ENCODE measurements at places on chromosomes 6 and 20. TPM values are rescaled to one million over a fixed set of nuclear protein-coding genes. Genes with fewer than 3 reads are reported as not detected.

DNA sequence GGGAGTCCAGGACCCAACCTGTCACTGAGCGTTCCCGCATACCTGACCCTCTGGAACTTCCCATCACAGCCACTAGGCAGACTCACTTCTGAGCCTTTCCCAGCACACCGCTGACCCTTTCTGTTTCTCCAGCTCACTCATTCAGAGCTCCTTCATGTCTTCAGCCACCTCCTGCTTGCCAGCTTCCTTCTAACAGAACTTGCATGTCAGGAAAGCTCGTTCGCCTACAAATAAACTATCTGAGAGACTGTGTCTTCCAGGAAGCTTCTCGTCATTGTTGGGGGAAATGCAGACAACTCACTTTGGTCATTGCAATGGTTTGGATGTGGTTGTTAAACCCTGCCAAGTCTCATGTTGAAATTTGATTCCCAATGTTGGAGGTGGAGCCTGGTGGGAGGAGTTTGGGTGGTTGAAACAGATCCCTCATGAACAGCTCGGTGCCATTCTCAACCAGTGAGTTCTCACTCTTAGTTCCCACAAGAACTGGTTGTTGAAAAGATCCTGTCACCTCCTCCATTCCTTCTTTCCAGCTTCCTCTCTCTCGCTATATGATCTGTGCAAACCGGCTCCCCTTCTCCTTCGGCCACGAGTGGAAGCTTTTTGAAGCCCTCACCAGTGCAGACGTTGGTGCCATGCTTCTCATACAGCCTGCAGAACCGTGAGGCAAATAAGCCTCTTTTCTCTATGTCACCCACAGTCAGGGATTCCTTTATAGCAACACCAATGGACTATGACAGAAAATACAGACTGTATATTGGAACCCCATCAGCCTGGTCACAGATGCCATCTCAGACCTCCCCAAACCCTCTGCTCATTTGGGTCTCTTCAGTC lies 1.4 kb upstream of the MUC21 start:
- H3K4me1 ChIP-seq = peaks cover 5% of the 10 kb centered on the region
- no peak for DNase-seq
- no peak overlapping the region for H3K27ac ChIP-seq
- peaks cover 36% of the 10 kb centered on the region for H3K27me3 ChIP-seq
- H3K36me3 ChIP-seq = no peaks in the 10 kb centered on the region

DNA sequence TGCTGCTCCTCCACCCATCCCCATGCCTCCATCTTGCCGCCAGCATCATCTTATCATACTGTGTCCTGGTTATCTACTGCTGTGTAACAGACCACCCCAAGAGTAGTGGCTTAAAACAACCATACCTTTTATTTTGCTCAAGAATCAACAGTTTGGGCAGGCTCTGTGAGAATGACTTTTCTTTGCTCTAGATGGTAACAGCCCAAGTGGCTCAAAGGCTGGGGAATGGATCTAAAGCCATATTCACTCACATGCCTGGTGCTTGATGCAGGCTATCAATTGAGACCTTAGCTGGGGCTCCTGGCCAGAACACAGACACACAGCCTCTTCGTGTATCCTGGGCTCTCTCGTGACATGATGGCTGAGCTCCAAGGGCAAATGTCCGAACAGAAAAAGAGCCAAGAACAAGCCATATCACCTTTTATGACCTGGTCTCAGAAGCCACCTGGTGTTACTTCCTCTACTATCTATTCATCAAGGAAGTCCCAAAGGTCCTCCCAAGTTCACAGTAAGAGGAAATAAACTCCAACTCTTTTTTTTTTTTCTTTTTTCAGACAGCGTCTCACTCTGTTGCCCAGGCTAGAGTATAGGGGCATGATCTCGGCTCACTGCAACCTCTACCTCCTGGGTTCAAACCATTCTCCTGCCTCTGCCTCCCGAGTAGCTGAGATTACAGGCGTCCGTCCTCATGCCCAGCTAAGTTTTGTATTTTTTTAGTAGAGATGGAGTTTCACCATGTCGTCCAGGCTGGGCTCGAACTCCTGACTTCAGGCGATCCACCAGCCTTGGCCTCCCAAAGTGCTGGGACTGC lies 159.3 kb upstream of the JARID2 start:
- no peak for DNase-seq
- H3K4me3 ChIP-seq = no peak overlapping the region
- no peak overlapping the region for H3K27ac ChIP-seq
- H3K36me3 ChIP-seq = no peaks in the 10 kb centered on the region

- no peaks in the 10 kb centered on the region for H3K4me1 ChIP-seq
- H3K27ac ChIP-seq = no peak overlapping the region
- DNase-seq = no peak
- H3K4me3 ChIP-seq = no peak overlapping the region
- no peaks in the 10 kb centered on the region for H3K27me3 ChIP-seq
Measured at GRCh38 chr6:20137240-20137639, 75.0 kb downstream of the MBOAT1 start.

- H3K27ac ChIP-seq = no peak overlapping the region
- H3K4me3 ChIP-seq = no peak overlapping the region
- H3K36me3 ChIP-seq = no peaks in the 10 kb centered on the region
Measured at GRCh38 chr6:17054647-17055046, 47.2 kb upstream of the STMND1 start.

- H3K27me3 ChIP-seq = no peaks in the 10 kb centered on the region
- no peak for DNase-seq
- no peak overlapping the region for H3K4me3 ChIP-seq
- H3K27ac ChIP-seq = no peak overlapping the region
- H3K36me3 ChIP-seq = no peaks in the 10 kb centered on the region
Measured at GRCh38 chr20:11451793-11452291, 465.9 kb upstream of the BTBD3 start.

DNA sequence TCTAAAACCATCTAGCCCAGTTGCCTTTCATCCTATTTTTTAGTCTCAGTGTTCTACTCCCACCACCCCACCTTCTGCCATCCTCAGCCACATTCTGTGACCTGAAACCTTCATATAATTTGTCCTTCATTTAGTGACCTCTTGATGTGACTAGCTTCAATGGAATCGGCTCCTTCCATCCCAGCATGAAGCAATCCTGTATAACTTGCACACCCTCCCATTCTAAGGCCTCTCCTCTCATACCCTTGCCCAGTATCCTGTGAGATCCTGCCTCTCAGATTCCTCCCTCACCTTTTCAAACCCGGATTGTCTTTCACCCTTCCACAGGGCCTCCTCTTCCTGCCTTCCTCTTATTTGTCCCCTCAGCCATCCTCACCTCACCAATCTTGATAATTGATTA lies 3.1 kb downstream of the ZNF76 start:
- H3K36me3 ChIP-seq = peaks cover 5% of the 10 kb centered on the region
- no peak overlapping the region for H3K4me3 ChIP-seq
- no peak for DNase-seq
- peaks cover 34% of the 10 kb centered on the region for H3K4me1 ChIP-seq
- H3K27ac ChIP-seq = peak overlapping the region; percentile 7

DNA sequence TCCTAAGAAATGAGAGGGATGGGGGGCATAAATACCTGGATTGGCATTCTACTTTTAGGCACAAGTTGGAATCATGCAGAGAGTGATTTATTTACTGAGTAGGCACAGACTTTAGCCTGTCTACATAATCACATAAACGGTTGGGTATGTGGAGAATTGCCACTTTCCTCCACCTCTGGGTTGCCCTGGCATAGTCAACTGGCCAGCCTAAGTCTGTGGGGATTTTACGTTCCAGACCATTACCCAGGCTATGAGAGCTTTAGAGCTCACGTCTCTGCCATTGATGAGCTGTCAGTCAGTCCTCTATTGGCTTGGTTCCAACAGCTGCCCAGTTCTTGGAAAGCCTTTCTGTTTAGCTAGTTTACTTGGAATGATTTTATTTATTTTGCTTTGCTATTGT lies 5.0 kb upstream of the BHLHE23 start:
- no peak for DNase-seq
- peaks cover 21% of the 10 kb centered on the region for H3K4me1 ChIP-seq
- H3K27me3 ChIP-seq = peaks cover 26% of the 10 kb centered on the region
- no peak overlapping the region for H3K4me3 ChIP-seq

- no peaks in the 10 kb centered on the region for H3K36me3 ChIP-seq
- H3K4me1 ChIP-seq = peaks cover 12% of the 10 kb centered on the region
- no peak overlapping the region for H3K27ac ChIP-seq
- H3K27me3 ChIP-seq = peaks cover 9% of the 10 kb centered on the region
- H3K4me3 ChIP-seq = no peak overlapping the region
Measured at GRCh38 chr6:139979021-139979725, 604.7 kb upstream of the CITED2 start.

DNA sequence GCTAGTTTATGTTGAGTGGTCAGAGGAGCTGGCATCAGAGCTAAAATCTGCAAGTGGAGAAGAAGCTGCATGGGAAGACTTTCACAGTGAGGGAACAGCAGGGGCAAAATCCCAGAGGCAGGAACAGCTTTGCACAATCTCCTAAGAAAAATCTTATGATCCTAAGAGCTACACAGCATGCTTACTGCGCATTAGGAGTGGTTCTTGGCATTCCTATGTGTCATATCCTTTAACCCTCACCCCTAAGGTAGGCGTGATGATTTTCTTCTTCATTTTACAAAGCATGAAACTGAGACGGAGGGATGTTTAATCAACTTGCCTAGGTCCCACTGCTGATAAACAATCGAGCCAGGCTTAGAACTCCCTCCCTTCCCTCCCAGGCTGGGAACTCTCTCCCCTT lies 313.6 kb upstream of the SULF2 start:
- H3K27me3 ChIP-seq = peaks cover 3% of the 10 kb centered on the region
- no peak for DNase-seq
- H3K4me1 ChIP-seq = no peaks in the 10 kb centered on the region
- no peaks in the 10 kb centered on the region for H3K36me3 ChIP-seq
- no peak overlapping the region for H3K4me3 ChIP-seq
- no peak overlapping the region for H3K27ac ChIP-seq

DNA sequence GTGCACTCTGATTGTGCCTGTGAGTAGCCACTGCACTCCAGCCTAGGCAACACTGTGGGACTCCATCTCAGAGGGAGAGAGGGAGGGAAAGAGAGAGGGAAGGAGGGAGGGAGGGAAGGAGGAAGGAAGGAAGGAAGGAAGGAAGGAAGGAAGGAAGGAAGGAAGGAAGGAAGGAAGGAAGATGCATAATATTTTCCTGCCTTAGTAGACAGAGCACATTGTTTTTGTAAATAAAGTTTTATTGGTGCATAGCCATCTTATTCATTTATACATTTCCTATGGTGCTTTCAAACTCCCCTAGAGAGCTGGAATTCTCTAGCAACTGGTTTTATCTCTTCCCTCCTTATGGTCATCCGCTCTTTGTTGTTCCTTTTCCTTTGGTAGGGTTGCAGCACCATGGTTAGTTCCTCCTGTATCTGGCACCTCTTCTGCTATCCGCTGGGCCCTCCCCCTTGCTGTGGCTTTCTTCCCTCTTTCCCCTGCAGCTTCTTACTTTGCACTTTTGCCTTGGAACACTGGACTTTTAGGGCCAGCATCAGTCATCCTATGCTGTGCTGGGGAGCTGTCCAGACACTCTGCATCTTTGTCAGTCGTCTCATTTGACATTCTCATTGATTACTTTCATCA lies 20.2 kb downstream of the GPR6 start:
- peaks cover 26% of the 10 kb centered on the region for H3K27me3 ChIP-seq
- no peaks in the 10 kb centered on the region for H3K4me1 ChIP-seq
- no peaks in the 10 kb centered on the region for H3K36me3 ChIP-seq
- no peak overlapping the region for H3K4me3 ChIP-seq
- peak overlapping the region; percentile 19 for H3K27ac ChIP-seq

DNA sequence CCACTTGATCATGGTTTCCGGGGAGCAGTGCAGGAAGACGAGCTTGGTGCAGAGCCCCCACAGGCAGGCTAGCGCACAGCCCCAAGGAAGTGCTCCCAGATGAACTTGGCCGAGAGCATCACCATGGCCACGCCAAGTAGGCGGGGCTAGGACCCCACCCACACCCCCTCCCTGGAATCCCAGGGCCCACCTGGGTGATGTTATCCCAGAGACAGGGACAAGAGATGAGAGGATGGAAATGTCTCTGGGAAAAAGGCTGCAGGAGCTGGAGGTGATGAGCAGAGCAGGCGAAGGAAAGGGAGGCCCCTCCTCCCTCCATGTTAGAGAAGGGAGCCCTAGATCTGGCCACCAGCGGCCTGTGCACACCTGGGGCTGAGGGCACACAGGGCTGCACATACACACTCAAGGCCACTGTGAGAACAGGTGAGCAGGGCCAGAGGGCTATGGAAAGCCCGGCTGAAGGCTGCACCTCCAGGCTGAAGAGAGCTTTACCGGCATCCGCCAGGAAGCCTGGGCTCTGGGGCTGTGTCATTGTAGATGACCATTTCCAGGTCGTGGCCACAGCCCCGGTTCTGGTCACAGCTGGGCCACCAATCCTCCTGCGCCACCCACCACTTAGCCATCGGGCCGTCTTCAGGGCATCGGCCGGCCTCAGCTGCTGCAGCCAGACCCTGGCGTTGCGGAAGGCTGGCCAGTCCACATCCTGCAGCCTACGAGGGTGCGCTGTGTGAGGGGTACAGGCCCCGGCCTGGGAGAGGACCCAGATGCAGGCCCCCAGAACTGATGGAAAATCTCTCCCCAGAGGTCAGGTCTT lies 24.9 kb downstream of the NPEPL1 start:
- H3K4me3 ChIP-seq = no peak overlapping the region
- no peaks in the 10 kb centered on the region for H3K36me3 ChIP-seq
- DNase-seq = no peak
- H3K27me3 ChIP-seq = peaks cover 18% of the 10 kb centered on the region
- H3K4me1 ChIP-seq = no peaks in the 10 kb centered on the region

DNA sequence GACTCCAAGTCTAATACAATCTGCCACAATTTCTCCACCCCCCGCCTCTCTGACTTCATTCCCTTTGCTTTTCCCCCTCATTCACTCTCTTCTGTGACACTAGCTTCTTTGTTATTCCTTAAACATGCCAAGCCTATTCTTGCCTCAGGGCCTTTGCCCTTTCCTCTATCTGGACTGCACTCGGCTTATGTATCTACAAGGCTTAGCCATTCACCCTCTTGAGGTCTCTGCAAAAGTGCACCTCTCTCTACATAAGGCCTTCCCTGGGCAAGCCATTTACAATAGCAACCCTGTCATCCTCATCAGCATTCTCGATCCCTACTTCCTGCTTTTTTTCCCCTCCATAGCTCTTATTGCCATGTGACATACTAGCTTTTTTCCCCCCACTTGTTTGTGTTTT lies 168.9 kb downstream of the PDSS2 start:
- peaks cover 5% of the 10 kb centered on the region for H3K36me3 ChIP-seq
- no peak for DNase-seq
- H3K4me1 ChIP-seq = peaks cover 2% of the 10 kb centered on the region
- H3K4me3 ChIP-seq = no peak overlapping the region
- no peak overlapping the region for H3K27ac ChIP-seq
- no peaks in the 10 kb centered on the region for H3K27me3 ChIP-seq

DNA sequence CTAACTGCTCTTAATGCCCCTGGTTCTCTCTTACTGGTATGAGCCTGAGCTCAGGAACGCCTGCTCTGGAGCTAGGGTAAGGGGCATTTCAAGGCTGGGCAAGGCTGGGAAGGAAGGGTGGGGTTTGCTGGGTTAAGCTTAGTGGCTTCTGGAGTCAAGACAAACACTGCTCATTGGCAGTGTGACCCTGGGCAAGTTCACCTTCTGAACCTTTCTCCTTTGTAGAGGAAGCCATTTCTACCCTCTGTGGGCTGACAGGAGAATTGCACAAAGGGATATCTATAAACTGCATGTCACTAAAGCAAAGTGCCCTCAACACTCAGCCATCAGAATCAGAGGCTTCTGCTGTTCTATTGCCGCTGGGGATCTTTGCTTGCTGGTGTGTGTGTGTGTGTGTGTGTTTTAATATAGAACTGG lies 20.3 kb upstream of the LRRN4 start:
- H3K4me3 ChIP-seq = no peak overlapping the region
- no peaks in the 10 kb centered on the region for H3K36me3 ChIP-seq
- peak overlapping the region; percentile 0 for H3K27ac ChIP-seq
- H3K4me1 ChIP-seq = peaks cover 6% of the 10 kb centered on the region

The AVP gene
- total RNA-seq = not detected

The EPPIN gene
- total RNA-seq = not detected

The TP53TG5 gene
- 0.47 TPM for total RNA-seq

The KHDC1L gene
- not detected for total RNA-seq

The C6orf52 gene
- total RNA-seq = 1.2 TPM

The SUN5 gene
- not detected for total RNA-seq

The TCF21 gene
- not detected for total RNA-seq

The FHL5 gene
- not detected for total RNA-seq

The GCNT2 gene
- 4.6 TPM for total RNA-seq

Data from naive thymus-derived CD8-positive, alpha-beta T cell (primary cell).